ENCODE measurements at places on chromosomes 13 and 19.

DNA sequence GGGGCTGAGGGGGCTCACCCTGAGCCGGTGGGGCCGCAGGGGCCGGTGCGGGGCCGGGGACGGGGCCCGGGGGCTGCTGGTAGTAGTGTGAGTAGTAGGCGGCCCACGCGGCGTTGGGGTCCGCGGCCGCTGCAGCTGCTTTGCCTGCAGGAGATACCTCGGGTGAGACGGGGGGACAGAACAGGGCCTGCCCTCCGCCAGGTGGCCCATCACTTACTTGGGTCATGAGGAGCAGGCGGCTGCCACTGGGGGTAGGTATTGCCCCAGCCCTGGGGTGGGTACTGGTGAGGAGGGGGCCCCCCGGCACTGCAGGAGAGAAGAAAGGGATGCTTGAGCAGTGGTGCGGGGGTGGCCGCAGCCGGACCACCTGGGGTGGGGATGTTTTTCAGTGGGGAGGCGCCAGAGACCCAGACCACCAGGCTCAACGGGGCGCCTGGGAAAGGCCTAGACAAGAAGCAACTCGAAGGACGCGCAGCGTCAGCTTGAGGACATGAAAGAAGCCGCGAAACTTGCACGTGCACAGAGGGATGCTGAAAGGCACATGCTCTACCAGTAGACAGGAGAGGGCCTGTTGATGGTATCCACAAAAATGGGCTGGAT lies 8.9 kb downstream of the KHSRP start:
- no peak for DNase-seq

- DNase-seq = no peak
Measured at GRCh38 chr19:23260956-23261355, 10.8 kb upstream of the ZNF724 start.

- DNase-seq = no peak
Measured at GRCh38 chr19:5903056-5903623, 450 bp downstream of the NDUFA11 start.

GRCh38 chr13:26529441-26529840 lies 28.0 kb upstream of the WASF3 start:
- DNase-seq = peak; percentile 67

- no peak for DNase-seq
Measured at GRCh38 chr13:43094901-43095300, 71.5 kb downstream of the DNAJC15 start.

- peak; percentile 85 for DNase-seq
Measured at GRCh38 chr13:99656092-99656745, 154.9 kb downstream of the TM9SF2 start.

DNA sequence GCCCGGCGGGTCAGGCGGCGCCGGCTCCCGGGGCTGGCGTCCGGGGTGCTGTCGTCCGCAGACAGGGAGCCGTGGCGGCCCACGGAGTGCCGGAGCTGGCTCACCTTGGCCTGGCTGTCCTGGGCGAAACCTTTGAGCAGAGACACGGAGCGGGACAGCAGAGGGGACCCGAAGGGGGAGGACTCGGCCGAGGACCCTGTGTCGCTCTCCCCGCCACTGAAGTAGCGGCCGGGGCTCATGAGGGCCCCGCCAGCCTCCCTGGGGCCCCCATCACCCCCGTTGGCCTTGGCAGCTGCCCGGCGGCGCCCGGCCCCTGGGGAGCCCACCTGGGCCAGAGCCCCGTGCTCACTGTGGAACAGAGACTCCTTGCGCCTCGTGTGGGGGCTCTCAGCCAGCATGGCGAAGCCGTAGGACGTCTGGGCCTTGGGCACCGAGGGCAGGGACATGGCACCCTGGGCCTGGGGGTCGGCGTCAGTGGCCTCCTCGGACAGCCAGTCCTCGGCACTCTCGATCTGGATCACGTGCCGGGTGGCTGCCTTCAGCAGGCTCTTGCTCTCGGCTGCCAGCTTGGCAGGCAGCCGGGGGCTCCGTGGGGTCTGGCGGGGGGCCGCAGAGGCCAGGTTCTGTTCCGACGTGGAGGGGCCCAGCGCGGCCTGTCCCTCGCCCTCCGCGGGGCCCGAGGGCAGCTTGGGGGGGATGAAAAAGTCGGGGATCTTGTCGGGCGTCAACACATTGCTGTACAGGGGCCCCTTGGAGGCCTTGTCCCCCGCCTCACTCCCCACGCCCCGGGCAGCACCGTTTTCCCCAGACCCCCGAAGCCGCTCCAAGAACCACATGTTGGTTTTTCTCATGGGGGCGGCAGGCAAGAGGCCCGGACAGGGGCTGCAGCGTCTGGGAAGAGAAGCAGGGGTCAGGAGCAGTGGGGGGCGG lies 1.2 kb downstream of the C2CD4C start:
- peak; percentile 36 for DNase-seq

DNA sequence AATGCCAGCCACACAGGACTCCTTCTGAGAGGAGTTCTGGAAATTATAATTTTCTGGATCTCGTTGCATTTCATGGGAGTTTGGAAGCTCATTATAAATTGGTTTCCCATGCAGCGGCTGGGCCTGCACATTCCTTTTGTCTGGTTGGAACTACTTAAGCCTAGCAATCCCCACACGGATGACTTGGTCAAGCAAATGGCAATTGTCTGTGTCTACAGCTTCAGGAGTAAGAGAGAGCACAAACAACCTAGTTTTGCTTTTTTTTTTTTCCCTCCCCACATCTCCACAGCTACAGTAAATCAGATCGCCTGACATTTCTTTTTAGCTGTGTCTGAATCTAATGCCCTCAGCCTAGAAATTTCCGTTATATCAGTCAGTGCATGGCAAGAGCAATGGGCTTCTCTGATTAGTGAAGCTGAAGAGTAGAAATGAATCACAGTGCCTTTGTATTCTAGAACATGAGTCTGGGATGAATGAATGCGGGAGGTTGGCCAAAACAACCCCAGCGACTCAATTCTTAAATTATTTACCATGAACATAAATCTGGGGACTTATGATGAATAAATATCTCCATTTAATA lies 15.1 kb downstream of the PCDH8 start:
- DNase-seq = no peak
